ENCODE measurements at places on chromosomes 11 and 22. TPM values are rescaled to one million over a fixed set of nuclear protein-coding genes. Genes with fewer than 3 reads are reported as not detected.

DNA sequence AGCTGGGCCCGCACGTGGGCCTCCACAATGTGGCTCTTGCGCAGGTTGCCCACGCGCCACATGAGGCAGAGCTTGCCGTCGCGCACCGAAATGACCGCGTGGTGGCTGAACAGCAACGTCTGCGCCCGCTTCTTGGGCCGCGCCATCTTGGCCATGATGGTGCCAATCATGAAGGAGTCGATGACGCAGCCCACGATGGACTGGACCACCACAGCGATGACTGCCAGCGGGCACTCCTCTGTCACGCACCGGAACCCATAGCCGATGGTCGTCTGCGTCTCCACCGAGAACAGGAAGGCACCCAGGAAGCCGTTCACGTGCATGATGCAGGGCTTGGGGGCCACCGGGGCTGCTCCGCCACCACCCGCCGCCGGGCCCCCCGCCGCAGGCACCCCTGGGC lies 27.5 kb downstream of the KCNJ4 start:
- DNase-seq = no peak

DNA sequence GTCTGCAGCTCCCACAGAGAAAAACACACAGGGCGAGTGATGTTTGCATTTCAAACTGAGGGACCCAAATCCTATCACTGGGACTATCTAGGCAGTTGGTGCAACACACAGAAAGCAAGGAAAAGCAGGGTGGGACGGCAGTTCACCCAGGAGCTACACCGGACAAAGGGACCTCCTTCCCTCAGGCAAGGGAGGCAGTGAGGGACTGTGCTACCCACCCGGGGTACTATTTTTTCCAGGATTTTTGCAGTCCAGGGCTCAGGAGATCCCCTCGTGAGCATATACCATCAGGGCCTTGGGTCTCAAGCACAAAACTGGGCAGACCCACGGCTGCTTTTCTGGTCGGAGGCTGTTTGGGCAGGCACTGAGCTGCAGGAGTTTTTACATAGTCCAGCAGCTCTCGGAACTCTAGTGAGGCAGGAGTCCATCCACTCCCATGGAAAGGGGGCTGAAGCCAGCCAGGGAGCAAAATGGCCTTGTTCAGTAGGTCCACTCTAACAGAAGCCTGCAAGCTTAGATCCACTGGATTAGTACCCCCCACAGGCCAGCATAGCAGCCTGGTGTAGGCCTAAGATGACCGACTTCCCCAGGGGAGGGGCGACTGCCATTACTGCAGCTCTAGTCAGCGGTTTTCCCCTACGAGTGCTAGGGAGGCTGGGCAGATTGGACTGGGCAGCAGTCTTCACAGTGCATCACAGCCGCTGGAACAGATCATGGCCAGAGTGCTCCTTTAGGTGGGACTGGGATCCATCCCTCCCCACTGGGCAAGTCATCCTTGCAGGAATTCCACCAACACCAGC lies 28.2 kb downstream of the CARD18 start:
- DNase-seq = no peak

Gene STX3
- total RNA-seq = 51.4 TPM

- no peak for DNase-seq
Observed at GRCh38 chr22:42173183-42173926, 42.7 kb upstream of the CYP2D6 start.

Gene MCHR1
- not detected for total RNA-seq

Gene GSTT2
- total RNA-seq = 0.59 TPM

GRCh38 chr22:33186816-33187215 lies 128.6 kb upstream of the SYN3 start:
- no peak for DNase-seq

- no peak for DNase-seq
Observed at GRCh38 chr11:110479108-110480101, 49.7 kb downstream of the FDX1 start.
